ENCODE measurements at places on chromosomes 3 and 15.

DNA sequence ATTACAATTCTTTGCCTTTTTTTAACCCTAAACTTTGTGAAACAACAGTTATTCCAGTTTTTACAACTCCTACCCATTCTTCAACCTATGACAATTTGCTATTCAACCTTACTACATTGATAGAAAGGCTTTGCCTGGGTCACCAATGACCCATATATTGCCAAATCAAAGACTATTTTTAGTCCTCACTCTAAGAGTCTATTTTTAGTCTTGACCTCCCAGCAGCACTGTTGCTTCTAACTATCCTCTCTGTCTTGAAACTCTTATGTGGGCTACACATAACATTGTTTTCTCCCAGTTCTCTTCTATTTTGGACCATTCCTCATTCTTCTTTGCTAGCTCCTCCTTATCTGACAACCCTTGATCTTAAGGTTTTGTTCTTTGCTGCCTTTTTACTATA lies 71.4 kb downstream of the C3orf80 start:
- no peak for DNase-seq

- DNase-seq, result no peak
Observed at GRCh38 chr3:143897576-143898295, 49.5 kb upstream of the SLC9A9 start.

DNA sequence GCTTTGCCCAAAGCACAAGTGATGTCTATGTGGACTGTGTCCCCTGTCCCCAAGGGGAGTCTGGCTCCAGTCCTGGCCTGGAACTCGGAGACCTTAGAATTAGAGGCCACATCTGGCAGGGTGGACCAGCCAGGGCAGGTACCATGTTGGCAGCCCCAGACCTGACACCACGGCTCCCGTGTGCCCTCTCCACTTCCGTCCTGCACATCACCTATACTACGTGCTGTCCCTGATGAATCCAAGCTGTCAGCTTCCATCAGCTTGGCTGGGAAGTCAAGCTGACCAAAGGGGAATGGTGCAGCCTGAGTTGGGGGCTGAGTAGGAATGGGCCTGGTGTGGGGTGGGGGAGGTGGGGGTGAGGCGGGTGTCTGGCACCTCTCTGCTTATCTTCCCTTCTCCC lies 15.3 kb downstream of the C15orf39 start:
- no peak for DNase-seq

GRCh38 chr3:29283231-29284119 lies 2.6 kb downstream of the RBMS3 start:
- no peak for DNase-seq

GRCh38 chr15:84982301-84982920 lies 755 bp downstream of the PDE8A start:
- DNase-seq, result peak; percentile 36

DNA sequence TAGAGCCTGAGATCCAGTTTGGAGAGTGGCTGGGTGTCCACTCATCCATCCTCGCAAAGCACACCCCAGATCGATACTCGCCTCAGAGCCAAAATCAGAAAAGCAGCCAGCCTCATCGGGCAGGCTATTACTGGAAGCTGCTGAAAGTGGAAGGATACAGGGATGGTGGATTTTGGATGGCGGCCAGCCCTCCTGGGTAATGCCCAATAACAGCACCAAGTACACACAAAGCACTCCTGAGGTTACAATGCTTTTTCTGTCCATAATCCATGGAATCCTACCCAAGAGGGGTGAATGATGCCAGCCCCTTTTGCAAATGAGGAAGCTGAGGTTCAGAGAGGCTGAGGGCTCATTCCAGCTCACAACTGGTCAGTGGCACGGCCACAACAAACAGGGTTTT lies 93.1 kb upstream of the SLC6A11 start:
- no peak for DNase-seq

- no peak for DNase-seq
Observed at GRCh38 chr3:145191543-145191942, 969.4 kb downstream of the PLOD2 start.

DNA sequence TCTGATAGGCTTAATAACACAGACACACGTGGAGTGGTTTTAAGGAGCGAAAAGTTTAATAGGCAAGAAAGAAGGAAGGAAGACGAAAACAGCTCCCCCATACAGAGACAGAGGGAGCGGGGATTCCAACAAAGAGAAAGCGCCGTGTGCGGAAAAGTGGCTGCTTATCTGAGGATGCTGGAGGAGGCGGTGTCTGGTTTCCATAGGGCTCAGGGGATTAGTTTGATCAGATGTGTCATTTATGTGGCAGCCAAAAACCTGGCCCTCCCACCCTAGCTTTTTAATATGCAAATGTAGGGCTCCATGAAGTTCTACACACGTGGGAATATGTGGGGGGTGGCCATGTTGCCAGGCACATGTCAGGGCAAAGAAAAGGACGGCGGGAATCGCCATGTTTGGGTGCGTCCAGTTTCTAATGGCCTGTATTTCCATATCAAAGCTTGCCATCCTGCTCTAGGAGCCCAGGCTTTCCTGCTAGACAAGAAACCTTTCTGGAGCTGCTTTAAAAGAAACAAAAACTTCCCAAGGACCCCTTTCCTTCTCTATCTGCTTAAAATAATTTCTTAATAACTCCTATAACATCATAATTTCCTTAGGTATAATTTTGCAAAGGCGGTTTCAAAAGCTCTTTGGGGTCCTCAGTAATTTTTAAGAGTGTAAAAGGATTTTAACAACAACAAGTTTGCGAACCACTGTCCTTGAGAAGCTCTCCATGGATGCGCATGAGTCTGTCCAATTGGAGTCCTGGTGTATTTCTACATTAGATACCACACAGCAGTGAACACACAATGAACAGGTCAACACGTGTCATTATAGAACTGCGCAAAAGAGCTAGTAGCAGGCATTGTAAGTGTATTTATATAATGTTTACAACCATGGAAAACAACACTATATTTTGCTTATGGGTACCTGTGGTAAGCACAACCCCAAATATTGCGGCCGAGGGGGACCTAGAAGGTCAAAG lies 622 bp upstream of the ZNF589 start:
- DNase-seq, result no peak

DNA sequence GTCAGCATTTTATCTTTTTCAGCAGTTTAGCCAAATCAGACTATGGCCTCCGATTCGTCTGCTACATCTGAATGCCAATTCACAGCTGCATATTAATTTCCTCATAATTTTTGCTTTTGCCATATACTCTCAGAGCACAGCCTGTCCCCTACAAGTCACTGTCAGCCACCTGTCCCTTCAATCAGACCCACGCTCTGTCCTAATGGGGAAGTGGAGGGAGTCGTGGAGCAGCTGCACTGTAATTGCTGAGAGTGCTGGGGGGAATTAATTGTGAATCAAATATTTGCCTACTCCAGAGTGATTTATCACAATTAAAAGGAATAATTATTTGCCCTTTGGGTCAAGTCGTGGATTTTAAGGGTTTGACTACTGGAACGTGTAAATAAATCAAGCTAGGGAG lies 75.5 kb downstream of the EBLN2 start:
- no peak for DNase-seq

- DNase-seq, result no peak
Observed at GRCh38 chr3:188759336-188760005, 412.3 kb upstream of the TPRG1 start.

DNA sequence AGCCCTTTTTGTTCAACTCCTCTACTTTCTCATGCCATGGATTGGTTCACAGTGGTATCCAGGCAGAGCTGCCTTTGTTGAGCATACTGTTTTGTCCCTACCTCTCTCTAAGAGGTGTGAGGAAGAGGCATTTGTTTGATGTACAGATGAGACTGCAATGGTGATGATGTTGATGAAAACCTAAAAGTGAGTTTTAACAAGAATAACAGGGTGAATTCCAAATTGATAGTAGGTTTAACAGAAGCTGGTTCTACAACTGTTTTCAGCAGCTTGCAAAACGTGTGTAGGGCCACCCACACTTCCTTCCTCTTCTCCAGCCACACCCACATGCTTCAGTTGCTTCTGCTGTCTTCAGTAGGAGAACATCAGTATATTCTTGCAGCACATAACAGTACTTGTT lies 10.2 kb downstream of the SNRK start:
- peak; percentile 29 for DNase-seq

GRCh38 chr3:119562307-119562961 lies 3.0 kb upstream of the CD80 start:
- DNase-seq, result no peak

GRCh38 chr3:103711670-103712069 lies 1276.9 kb downstream of the ZPLD1 start:
- DNase-seq, result no peak

DNA sequence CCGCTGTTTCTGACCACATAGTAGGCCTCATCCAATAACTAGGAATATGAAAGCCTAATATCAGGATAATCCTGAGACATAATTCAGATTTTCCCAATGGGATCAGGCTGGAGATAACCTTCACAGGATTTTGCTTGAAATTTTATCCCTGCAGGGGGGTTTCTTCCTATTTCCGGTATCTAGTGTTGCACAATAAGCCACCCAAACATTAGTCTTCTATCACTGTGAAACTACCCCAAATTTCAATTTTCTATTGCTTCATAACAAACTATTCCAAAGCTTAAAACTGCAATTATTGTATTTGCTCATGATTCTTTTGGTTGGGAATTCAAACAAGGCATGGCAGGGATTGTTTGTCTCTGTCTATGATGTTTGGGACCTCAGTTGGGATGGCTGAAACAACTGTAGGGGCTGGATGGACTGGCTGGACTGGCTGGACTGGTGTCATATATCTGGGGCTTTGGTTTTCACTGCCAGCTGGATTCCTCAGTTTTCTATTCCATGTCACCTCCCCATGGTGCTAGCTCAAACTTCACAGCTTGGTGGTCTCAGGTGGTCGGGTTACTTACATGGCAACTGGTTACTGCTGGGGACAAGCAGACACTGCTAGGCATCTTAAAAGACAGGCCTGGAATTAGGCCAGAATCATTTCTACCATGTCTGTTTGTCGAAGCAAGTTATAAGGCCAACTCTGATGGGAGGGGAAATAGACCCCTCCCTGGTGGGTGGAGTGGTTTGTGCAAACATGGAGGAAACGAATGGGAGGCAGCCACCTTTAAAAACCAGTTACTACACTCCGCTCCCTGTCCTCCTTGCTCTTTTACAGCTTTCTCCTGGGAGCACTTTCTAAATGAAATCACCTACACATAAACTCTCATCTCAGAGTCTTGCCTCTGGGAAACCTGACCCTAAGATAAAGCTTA lies 88.2 kb upstream of the STT3B start:
- DNase-seq, result no peak

GRCh38 chr3:57065588-57065987 lies 5.1 kb downstream of the SPATA12 start:
- DNase-seq, result no peak

GRCh38 chr3:82165266-82165665 lies 403.8 kb upstream of the GBE1 start:
- DNase-seq, result no peak

GRCh38 chr3:25002052-25002451 lies 426.0 kb upstream of the RARB start:
- DNase-seq, result no peak

GRCh38 chr15:82944056-82944455 lies 8.5 kb downstream of the HOMER2 start:
- DNase-seq, result no peak

- no peak for DNase-seq
Observed at GRCh38 chr3:171829841-171830517, 13.2 kb upstream of the TMEM212 start.

DNA sequence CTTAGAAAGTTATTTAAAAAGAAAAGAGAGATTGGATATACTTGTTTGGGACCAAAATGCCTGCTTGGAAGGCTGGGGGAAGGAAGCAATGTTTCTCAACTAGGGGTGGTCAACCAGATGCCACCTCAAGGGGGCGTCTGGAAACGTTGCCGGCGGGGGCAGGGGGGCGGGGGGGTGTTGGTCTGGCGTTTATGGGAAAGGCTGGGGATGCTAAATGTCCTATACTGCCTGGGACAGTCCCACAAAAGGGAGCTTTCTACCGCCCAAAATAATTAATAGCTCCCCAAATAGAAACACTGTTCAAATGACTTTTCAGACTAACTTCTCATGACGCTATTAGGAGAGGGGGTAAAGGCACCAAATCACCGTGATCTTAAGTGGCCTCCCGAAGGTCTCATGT lies 2.2 kb downstream of the POLG start:
- DNase-seq, result no peak

DNA sequence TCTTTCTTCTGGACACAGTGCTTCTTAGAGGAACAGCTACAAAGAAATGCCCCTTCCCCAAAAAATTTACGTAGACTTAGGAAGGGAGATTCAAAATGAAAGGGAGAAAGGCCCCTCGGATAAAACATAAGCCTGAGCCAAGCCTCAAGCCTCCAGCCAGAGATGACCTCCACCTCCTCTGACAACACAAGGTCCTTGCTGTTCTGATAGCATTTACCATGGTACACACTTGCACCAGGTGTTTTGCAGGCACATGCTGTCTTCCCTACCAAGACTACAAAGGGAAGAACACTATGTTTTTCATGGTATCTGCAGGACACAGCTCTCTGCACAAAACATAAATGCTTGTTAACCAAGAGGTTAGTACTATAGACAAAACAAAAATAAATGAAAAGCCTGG lies 27.8 kb downstream of the RYK start:
- no peak for DNase-seq

DNA sequence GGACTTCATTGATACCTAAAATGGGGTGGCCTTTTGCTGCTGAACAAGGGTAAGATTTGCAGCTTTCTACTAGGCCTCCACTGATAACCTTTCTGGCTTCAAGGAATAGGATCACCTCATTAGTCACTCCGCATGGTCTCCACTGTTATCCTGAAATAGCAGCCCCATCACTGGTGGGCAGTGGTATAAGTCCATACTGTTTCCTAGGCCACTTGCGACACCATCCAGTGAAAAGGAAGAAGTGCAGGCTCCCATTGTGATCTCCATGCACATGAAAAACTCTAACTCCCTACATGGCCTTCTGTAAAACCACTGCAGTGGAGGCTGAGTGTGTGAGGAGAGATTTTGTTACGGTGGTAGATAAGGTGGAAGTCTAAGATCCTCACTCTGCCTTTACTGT lies 1455.9 kb downstream of the SI start:
- no peak for DNase-seq

GRCh38 chr3:155675094-155675493 lies 69.8 kb downstream of the PLCH1 start:
- DNase-seq, result no peak
